ENCODE measurements at places on chromosomes 2 and 18. TPM values are rescaled to one million over a fixed set of nuclear protein-coding genes. Genes with fewer than 3 reads are reported as not detected.
A peak's percentile ranks its signal among the peaks of the same experiment; 100 is the strongest.

GRCh38 chr2:166091439-166091838 lies 36.4 kb downstream of the SCN1A start:
- DNase-seq: no peak

- no peak for DNase-seq
Measured at GRCh38 chr18:72171596-72171995, 372.5 kb downstream of the CBLN2 start.

GRCh38 chr2:229488232-229488631 lies 217.1 kb upstream of the PID1 start:
- no peak for DNase-seq

- no peak for DNase-seq
Measured at GRCh38 chr2:169658877-169659276, 35.3 kb downstream of the CFAP210 start.

GRCh38 chr2:140401056-140401455 lies 1620.9 kb upstream of the NXPH2 start:
- DNase-seq: no peak

- DNase-seq: no peak
Measured at GRCh38 chr2:30940839-30941238, 133.6 kb upstream of the CAPN13 start.

- DNase-seq: peak; percentile 92
Measured at GRCh38 chr2:120914839-120915521, 179.3 kb downstream of the GLI2 start.

- DNase-seq: no peak
Measured at GRCh38 chr2:159201360-159202063, 85.0 kb downstream of the WDSUB1 start.

DNA sequence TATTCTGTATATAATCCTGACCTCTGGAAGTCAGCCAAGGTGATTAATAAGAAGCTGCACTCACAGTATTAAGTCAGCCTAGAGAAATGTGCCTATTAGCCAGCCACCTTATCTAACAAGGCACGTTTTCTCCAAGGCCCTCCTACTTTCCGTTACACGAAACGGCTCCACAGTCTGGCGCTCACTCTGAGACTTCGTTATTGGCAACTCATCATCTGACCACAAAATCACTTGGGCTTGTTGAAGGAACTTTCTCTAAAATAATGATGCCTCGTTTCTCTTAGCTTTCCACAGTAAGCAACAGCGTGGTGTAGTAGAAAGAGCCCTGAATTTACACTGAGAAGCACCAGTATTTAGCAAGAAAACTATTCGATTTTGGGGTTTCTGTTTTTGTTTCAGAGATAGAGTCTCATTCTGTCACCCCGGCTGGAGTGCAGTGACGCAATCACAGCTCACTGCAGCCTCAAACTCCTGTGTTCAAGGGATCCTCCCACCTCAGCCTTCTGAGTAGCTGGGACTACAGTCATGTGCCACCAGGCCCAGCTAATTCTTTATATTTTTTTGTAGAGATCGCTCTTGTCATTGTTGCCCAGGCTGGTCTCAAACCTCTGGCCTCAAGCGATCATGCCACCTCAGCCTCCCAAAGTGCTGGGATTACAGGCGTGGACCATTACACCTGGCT lies 53.6 kb upstream of the SLC14A1 start:
- no peak for DNase-seq

The FOXD4L1 gene
- polyA plus RNA-seq: not detected

The TRABD2A gene
- polyA plus RNA-seq: 1.4 TPM
